ENCODE measurements at places on chromosomes 5 and 9. TPM values are rescaled to one million over a fixed set of nuclear protein-coding genes. Genes with fewer than 3 reads are reported as not detected.
A peak's percentile ranks its signal among the peaks of the same experiment; 100 is the strongest.

- ATAC-seq: no peak
Observed at GRCh38 chr5:126562823-126563222, 32.2 kb downstream of the ALDH7A1 start.

GRCh38 chr9:108272349-108272899 is 583.4 kb downstream of the ACTL7B start:
- ATAC-seq: peak; percentile 61

DNA sequence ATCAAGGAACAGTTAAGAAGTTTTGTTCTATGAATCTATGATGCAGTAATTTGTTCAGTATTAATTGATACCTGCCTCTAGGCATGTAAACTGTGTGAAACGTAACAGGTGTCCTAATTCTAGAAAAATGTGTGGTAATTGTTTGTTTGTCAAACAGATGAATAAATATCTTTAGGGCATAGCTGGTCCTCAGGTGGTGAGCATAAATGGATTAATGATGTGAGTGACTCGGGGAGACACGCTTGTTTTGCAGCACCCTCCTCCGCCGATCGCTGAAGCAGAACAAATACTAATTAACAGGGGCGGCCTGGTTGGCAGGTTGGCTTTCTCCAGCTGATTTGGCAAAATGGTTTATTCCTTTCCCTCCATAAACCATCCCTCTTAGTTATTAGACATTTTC is 88.8 kb downstream of the TLE4 start:
- no peak for ATAC-seq

DNA sequence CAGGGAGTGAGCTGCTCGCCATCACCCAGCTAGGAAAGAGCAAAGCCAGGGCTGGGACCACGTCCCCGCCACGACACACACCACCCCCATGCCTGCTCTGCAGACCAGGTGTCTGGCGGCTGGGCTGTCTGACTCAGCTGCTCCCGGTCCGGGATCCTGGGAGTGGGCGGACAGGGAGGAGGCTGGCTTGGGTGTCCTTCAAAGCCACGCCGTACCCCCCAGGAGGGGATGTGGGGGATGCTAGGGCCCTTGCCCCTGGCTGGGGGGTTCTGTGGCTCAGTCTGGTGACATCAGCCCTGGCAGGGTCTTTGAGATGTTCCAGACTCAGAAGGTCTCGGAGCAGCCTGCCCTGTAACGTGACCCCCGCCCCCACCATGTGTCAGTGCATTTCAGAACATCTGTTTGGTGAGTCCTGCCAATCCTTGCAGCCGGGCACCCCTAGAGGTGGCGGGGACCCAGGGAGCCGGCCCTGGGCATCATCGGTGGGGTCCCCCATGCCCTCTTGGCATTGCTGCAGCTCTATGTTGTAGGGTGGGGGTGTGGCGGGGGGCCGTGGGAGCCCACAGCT is 62.3 kb downstream of the HMCN2 start:
- peak; percentile 15 for ATAC-seq

DNA sequence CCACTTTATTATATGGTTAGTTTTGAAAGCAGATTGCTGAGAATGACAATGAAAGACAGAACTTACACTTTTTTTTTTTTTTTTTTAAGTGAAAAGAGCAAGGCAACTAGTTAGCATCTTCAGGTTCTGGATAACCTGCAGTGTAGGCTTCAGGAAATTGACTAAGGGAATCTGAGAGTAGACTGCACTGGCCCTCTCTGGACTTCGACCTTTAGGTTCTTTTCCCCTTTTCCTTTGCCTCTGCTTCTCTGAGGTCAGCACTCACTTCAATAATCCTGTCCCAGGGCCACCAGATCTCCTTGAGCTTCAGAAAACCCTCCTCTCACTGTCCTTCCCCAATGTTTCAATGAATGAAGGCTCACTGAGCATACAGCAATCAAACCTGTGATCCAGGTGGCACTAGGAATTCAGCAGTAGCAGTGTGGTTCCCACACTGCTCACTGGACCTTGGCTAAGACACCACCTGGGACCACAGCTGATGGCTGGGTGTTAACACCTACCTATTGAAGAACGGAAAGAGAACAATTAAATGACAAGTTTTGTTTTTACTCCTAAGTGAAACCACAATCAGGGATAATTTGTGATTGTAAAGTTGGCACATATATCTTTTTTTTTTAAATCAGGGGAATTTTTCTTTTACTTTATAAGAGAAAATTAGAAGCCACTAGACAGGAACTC is 85.8 kb upstream of the IL6ST start:
- no peak for ATAC-seq

Gene ADRB2
- 11.8 TPM for total RNA-seq

- ATAC-seq: no peak
Observed at GRCh38 chr5:57987552-57987951, 472.3 kb downstream of the PLK2 start.

Gene OR1L6
- not detected for total RNA-seq

DNA sequence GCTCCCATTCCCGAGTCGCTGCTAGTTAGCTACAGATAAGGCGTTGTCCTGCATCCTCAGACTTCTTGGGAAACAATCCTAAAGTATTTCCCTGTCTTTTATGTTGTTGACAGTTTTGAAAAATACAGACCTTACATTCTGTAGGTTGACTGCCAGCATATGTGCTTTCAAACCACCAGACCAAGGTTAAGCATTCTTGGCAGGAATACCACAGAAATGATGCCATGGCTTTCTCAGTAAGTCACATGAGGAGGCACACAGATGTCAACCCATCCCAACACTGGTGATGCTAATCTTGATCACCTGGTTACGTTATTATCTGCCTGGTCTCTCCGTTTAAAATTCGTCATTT is 871 bp downstream of the GLE1 start:
- ATAC-seq: no peak

- ATAC-seq: no peak
Observed at GRCh38 chr5:108523360-108523759, 141.5 kb upstream of the FBXL17 start.
